AG04450 (cell line): ENCODE measurements at places on chromosomes 11 and 22. TPM values are rescaled to one million over a fixed set of nuclear protein-coding genes. Genes with fewer than 3 reads are reported as not detected.

DNA sequence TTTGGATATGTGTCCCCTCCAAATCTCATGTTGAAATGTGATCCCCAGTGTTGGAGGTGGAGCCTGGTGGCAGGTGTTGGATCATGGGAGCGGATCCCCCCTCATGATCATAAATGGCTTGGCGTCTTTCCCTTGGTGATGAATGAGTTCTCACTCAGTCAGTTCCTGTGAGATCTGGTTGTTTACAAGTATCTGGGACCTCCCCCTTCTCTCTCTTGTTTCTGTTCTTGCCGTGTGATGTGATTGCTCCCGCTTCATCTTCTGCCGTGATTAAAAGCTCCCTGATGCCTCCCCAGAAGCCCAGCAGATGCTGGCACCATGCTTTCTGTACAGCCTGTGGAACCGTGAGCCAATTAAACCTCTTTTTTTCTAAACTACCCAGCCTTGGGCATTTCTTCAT is 102.2 kb downstream of the SEZ6L start:
- DNase-seq = no peak

ARL2 gene
- 60.7 and 76.5 TPM in 2 replicates for polyA plus RNA-seq

OR52E8 gene
- not detected in 2 replicates for polyA plus RNA-seq

- DNase-seq = no peak
Observed at GRCh38 chr11:13256216-13256615, 21.4 kb upstream of the BMAL1 start.

DNA sequence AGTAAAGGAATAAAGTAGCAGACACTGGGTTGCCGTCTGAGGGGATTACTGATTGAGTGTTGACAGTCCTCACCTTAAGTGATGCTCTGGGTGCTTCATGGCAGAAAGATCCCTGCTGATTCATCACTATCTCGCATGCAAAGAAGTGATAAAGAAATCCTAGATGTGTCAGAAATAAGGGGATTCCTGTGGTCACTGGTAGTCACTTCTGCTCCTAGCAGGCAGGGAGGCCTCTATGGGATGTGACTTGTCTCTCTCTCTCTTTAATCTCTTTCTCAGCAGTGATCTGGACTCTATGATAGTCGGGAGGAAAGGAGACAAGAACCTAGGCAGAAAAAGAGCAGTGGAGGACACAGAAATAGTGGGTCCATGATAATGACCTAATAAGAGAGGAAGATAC is 30.9 kb upstream of the OR56A1 start:
- DNase-seq = no peak

OR6T1 gene
- not detected in 2 replicates for polyA plus RNA-seq

DNA sequence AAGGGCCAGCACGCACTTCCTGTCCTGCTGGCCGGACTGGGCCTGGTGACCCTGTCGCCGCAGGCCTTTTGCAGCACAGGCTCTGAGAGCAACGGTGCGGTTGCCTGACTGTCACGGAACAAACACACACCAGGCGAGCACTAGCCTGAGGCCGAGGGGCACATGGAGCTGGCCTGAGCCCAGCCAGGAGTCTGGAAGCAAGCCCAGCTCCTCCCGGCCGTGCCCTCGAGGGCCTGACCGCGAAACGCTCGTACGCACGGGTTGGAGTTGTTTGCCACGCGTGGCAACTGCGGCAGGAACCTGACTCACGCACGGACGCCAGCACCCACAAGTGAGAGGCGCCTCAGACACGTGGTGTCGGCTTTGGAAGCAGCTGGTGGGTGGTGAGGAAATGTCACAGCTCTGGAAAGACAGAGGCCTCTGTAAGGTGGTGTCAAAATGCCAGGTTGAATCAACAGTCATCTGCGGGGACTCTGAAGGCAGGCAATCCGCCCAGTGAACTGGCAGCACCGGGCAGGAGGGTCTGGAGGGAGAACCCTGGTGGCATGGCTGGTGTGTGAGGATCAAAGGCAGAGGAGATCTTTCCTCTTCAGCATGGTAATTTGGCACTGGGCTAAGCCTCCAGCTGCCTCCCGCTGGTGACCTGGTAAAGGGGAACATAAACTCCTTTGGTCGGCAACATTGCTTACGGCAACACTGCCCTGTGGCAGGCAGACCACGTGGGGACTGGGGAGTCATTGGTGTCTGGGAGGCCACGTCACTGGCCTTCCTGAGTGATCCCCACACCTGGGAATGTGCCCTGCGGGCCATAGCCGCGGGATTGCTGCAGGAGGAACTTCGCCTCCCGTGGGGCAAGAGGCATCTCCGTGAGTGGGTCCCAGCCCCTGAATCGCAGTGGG is 15.3 kb upstream of the IL17REL start:
- DNase-seq = no peak

- DNase-seq = no peak
Observed at GRCh38 chr11:22780952-22781593, 48.5 kb downstream of the SVIP start.

GRCh38 chr11:85627332-85627997 is at the start of gene DLG2:
DLG2 (minus strand) TSS chr11:85627344.
- no peak for DNase-seq

DDI1 gene
- not detected in 2 replicates for polyA plus RNA-seq

GRCh38 chr11:66366844-66367477 is 4.6 kb downstream of the SLC29A2 start:
- no peak for DNase-seq

FOSL1 gene
- polyA plus RNA-seq = 7.9 and 16.1 TPM in 2 replicates

DNA sequence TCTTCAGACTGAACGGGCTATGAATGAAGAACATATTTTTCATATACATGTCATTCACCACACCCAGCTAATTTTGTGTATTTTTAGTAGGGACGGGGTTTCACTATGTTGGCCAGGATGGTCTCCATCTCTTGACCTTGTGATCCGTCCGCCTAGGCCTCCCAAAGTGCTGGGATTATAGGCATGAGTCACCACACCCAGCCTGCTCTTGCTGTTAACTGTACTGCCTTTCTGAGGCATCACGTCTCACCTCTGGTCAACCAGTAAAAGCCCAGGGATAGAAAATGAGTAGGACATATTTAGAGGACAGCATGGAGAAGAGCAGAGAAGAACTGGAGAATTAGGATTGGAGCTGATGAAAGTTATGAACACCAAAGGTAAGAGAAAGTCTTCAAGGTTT is 55.6 kb downstream of the APOL3 start:
- DNase-seq = no peak

- no peak for DNase-seq
Observed at GRCh38 chr11:114449845-114450244, 10.6 kb downstream of the REXO2 start.

DNA sequence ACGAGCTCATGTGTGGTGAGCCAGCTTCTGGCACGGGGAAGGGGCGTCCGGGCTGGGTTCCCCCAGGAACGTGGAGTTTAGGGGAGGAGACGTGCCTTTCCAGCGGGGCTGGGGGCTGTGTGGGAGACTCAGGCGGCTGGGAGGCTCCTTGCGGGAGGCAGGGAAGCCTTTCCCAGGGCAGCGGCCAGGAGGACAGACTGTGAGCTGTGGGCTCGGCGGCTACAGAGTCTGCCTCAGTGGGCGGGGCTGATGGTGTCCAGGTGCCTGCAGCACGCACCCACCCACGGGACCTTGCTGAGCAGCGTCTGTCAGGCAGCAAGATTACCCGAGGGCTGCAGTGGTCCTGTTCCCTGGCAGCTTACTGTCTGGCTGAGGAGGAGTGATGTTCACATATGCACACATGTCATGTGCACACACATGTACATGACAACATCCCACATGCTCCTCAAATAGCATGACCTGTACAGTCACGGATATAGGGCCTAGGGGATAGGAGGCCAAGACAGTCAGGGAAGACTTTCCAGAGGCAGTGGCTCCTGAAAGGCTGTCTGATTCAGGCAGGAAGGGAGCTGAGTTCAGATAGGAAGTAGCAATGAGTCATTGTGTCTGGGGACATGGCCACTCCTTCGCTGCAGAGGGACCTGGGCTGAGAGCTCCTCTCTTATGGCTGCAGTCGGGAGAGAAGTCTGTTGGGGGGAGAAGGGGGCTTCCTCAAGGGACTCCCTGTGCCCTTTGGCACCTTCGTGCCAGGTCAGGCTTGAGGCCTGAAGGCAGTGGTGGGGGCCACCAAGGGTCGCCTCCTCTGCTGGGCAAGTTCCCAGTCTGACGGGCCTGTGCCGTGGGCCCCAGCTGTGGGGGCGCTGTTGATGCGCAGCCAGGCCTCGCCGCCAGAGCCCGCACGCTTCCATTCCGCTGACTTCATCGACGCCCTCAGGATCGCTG is 23.3 kb upstream of the PPP6R3 start:
- no peak for DNase-seq
